ENCODE measurements at places on chromosomes 4 and X.

DNA sequence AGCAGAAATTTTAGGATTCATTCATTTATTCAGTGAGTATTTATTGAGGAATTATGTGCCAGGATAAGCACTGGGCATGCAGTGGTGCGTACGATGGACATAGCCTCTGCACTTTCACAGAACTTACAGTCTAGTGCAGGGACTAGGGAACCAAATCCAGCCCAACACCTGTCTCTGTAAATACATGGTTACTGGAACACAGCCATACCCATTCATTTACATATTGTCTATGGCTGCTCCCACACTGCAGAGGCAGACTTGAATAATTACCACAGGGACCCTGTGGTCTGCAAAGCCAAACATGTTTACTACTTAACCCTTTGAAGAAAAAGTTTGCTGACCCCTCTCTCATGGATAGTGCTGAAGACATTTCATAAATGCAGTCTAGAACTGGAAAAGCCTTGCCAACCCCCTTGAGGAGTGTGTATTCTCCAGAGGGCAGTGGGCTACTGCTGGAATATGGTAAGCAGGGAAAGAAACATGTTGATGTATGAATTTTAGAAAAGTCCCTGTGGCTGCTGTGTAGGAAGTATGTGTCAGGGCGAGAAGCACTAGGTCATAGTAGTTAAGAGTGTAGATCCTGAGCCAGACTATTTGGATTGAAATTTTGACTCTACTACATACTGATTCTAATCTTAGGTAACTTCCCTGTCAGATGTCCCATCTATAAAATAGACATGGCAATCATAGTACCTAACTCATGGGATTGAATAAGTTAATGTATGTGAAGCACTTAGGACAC is 75.5 kb downstream of the GALNT7 start:
- no peak for DNase-seq

- no peak for DNase-seq
These were observed 80.0 kb downstream of the ARSJ start for GRCh38 chr4:113899271-113900070.

DNA sequence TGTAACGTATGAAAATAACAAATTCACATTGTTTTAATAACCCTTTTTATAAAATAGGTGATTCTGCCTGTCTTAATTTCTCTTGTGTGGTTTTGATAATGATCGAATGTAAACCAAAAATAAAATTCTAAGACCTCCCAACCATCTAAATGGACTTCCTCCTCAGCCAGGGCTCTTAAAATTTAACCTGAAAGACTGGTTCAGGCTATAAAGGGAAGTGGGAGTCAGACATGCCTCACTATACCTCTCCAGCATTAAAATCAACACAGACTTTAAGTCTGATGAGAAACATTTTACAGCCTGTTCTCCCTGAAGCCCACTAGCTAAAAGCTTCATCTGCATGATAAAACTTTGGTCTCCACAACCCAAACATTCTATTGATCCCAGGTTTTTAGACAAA is 97.6 kb upstream of the STIM2 start:
- no peak for DNase-seq

- DNase-seq: no peak
These were observed 78.5 kb downstream of the ELOVL6 start for GRCh38 chr4:110119880-110120279.
